Substantia nigra (tissue), 51 donors: ENCODE measurements at places on chromosomes 3 and 15.
A peak's percentile ranks its signal among the peaks of the same experiment; 100 is the strongest.

- DNase-seq = no peak
Measured at GRCh38 chr15:95712785-95713184, 617.7 kb upstream of the NR2F2 start.

GRCh38 chr3:50574444-50574831 lies 5.1 kb downstream of the HEMK1 start:
- DNase-seq = no peak

DNA sequence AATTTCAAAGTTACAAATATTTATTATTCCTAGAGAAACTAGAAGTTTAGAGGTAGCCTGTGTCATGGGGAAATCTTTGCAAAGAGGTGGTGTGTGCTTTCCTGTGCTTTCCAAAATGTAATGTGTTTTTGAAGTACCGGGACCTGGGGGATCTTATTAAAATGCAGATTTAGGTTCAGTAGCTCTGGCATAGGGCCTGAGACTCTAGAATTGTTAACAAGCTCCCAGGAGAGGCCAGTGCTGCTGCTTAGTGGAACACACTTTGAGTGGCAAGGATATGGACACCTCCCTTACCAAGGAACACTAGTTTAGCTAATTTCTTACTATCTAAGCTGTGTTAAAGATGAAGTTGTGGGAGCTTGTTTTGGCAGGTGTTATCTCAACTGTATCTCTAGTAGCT lies 428.9 kb downstream of the VGLL3 start:
- DNase-seq = no peak

DNA sequence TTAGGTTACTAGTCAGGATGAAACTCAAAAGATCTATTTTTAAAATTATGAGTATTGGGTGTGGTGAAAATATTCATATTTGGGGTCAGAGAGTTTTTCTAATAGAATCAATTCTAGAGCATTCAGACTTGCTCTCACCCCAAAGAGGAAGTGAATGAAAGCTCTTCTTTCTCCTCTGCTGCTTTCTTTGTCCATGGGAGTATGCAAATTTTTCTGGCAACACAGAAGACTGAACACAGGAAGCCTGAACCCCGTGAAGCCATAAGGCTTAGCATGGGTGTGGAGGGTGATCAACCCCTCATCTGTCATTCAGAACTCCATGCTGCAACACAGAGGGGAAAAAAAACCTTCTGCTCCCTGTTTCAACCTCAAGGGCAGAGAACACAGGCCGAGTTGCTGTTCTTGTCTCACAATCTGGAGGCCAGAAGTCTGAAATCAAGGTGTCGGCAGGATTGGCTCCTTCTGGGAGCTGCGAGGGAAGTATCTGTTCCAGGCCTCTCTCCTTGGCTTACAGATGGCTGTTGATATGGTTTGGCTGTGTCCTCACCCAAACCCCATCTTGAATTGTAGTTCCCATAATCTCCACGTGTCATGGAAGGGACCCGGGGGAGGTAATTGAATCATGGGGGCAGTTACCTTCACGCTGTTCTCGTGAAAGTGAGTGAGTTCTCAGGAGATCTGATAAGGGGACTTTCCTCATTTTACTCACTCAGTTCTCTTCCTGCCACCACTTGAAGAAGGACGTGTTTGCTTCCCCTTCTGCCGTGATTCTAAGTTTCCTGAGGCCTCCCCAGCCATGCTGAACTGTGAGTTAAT lies 33.7 kb upstream of the CD47 start:
- DNase-seq = no peak

DNA sequence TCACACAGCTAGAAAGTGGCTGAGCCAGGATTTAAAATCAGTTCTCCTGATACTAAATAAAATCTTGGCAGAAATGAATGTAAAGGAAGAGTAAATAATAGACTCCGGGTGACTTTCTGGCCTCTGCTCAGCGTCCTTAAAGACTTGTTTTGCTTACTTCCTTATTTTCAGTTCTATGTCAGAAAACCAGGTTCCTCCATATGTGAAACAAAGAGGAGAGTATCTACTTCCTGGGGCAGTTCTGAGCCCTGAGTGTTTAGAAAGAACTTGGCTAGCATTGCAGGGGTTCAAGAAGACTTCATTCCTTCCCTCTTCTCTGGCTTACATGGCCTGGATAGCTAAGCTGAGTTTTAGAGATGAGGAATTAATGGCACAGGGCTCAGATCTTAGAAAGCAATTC lies 222.8 kb upstream of the TLE3 start:
- DNase-seq = no peak

DNA sequence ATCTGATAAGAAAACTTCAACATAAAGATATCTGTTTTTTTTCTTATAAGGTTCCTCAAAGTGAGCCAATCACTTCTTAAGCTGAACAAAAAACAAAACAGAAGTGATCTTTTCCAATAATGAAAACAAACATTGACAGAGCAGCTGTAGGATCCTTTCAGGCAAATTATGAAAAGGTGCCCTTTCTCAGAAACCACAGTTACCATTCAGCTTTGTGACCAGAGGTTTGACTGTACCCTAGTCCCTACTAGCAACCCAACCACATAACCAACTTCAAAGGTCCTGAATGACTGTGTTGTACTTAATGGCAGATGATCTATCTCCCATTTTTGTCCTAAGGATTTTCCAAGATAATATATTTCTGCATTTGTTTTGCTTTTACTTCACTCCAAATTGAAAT lies 39.4 kb upstream of the CCR2 start:
- DNase-seq = no peak

- DNase-seq = no peak
Measured at GRCh38 chr3:134775831-134776230, 19.2 kb upstream of the EPHB1 start.

- peak; percentile 32 for DNase-seq
Measured at GRCh38 chr3:141659821-141660613, 78.1 kb upstream of the RNF7 start.

DNA sequence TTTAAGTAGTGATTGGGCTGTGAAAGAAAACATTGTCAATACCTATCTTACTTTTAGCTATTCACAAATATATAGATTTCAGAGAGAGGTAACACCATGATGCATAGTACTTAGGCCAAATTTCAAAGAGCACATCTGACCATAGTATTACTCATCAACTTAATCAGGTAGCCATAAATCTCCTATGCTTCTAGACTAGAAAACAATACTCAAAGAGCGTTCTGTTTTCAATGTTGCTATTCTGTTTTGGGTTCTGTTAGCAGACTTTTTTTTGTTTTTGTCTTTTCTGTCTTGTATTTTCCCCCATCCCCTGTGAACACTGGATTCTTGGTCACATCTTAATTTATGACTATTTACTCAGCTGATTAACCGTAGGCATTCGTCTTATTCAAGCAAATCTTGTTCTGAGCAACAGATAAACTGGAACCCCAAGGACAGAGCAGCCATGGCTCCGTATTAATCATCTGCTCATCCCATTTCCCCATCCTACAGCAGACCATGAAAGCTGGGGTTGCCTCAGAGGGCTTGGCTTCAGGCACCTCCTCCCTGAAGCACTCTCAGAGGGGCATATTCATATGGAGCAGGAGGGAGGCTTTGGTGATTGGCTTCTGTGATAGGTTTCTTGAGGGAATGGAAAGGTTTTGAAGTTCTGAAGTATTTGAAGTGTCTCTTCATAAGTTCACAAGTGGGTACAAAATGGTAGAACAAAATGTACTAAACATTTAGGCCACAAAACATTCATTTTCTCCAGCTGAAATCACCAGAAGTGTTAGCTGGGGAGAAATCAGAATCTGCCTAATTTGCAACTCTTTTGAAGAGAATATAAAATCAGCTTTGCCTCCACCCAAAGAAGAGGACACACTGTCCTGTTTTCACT lies 105.3 kb downstream of the TNIK start:
- no peak for DNase-seq

DNA sequence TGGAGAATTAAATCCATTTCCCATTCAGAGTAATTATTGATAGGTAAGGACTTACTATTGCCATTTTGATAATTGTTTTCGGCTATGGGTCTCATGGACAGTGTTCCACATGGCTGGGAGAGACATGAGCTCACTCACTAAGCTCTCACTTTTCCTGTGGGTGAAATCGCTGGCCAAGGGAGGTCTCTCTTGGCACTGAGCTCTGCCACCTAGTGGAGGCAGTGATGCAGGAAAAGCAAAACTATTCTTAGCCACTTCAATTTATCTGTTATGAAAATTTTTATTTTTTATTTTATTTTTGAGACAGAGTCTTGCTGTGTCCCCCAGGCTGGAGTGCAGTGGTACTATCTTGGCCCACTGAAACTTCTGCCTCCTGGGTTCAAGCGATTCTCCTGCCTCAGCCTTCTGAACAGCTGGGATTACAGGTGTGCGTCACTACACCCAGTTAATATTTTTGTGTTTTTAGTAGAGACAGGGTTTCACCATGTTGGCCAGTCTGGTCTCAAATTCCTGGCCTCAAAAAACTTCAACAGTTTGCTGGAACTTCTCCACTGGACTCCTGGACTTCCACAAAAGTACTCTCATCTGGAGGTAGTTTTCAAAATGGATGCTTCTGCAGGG lies 4.7 kb upstream of the RNF13 start:
- peak; percentile 72 for DNase-seq

DNA sequence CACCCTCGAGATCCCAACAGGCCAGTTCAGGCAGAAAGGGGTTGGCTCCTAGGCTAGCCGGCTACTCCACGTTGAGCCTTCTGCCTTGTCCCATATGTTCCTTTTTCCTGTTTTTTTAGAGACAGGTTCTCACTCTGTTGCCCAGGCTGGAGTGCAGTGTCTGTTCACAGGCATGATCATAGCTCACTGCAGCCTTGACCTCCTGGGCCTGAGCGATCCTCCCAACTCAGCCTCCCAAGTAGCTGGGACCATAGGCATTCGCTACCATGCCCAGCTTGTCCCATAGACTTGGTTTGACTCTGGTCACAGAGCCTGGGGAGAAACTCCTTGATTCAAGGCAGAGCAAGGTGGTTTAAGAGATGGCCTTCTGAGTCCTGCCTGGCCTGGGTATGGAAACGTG lies 32.3 kb downstream of the ZNF710 start:
- no peak for DNase-seq

DNA sequence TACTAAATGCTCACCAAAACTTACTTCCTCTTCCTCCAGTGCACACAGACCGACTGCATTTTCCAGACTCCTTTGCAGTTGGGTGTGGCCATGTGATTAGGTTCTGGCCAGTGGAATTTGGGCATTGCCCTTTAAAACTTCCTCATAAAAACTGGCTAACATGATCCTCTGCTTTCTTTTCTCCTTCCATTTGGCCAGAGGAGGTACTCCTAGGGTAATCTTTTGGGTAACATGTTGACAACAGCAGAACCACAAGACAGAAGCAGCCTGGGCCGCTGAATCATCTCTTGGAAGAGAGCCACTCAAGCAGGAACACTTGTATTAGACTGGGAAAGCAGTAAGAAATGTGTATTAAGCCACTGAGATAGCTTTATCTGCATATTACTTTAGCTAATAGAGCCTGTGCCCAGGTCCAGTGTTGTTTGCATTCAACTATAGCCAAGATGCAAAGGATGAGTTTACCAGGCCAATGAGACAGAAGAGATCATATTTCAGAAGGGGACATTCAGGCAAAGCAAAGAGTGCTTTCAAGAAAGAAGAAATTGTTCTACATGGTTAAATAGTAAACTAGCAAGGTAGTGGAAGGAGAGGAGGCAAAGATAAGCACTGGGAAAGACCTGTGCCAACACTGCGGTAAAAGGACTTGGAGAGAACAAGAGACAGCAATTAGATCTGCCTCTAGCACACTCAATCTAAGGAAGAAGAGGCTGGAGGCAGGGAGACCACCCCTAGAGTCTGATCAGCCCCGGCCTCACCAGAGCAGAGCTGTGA lies 79.8 kb downstream of the PLCH1 start:
- DNase-seq = no peak

DNA sequence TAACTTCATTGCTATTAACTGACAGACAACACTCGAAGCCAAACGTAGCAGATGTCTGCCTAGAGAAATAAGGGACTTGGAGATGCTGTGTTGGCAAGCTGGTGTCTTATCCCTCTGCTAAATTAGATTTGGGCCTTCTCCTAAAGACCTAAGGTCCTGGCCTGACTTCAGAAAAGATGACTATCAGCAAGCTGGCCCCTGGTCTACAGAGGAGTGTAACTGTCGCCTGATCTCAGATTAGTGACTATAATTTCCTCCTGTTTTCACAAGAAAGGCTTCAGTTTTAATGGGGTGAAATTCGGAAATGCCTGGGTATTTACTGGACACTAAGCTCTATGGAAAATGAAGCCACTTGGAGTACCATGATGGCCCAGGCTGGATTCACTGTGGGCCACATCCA lies 53.1 kb upstream of the SLC7A14 start:
- DNase-seq = no peak

GRCh38 chr15:57253500-57253899 lies 122.8 kb upstream of the CGNL1 start:
- DNase-seq = no peak

GRCh38 chr3:149393345-149394160 lies 16.1 kb upstream of the TM4SF1 start:
- no peak for DNase-seq

- no peak for DNase-seq
Measured at GRCh38 chr3:65974509-65974908, 64.2 kb downstream of the MAGI1 start.

GRCh38 chr3:64489361-64490044 lies 198.3 kb downstream of the ADAMTS9 start:
- DNase-seq = peak; percentile 47

DNA sequence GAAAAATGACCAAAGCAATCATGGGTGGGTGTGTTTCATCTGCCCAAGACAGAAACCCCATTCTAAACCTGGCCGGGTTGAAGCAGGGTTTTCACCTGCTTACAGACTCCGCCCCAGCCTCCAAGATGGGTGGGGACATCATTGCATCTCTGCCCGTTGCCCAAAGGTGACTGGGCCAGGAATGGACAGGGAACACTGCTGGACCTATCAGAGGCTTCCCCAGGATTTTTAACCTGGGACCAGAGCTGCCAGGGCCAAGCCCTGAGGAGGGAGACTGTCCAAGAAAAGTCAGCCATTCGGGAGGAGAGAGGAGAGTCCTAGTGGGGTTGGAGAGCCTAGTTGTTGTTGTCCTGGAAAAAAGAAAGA lies 109.7 kb upstream of the ALDH1A3 start:
- no peak for DNase-seq

DNA sequence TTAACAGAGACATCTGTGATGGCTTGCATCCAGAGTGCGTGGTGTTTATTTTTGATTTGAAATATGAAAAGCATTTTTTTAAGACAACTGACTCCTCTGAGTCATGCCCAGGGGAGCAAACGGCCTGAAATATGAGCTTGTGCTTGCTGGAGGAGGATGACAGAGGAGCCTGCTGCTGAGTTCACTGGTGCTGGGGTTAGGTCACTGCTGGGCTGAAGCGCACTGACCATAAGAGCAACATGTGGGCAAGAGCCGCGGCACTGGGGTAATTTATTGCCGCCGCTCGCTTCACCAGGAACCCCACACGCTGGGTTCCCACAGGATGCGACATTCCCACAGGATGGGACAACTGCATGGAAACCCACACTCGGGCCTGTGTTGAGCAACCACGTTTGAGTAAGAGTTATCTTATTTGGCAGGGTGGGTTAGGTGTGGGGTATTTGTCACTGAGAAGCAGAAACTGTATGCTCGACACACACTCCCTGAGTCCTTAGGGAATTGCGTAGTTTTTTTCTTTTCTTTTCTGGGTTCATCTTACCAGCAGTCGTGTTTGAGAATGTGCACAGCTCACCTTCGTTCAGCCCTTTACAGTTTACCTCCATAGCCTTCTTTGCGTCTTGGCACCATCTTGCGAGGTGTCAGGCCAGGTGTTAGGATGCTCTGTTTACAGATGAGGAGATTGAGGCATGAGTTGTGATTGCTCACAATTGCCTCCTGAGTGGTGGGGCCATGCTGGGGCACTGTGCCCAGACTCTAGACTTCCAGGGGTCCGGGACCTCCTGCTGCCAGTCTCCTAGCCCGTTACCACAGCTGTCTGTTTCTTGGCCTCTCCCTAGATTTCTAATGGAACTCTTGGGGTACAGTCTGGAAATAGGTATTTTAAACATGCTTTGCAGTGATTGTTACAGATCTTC lies 60.4 kb downstream of the SMAD3 start:
- no peak for DNase-seq

- DNase-seq = no peak
Measured at GRCh38 chr3:45437383-45437782, 49.0 kb downstream of the LARS2 start.
